ENCODE measurements at places on chromosomes 4 and X.

DNA sequence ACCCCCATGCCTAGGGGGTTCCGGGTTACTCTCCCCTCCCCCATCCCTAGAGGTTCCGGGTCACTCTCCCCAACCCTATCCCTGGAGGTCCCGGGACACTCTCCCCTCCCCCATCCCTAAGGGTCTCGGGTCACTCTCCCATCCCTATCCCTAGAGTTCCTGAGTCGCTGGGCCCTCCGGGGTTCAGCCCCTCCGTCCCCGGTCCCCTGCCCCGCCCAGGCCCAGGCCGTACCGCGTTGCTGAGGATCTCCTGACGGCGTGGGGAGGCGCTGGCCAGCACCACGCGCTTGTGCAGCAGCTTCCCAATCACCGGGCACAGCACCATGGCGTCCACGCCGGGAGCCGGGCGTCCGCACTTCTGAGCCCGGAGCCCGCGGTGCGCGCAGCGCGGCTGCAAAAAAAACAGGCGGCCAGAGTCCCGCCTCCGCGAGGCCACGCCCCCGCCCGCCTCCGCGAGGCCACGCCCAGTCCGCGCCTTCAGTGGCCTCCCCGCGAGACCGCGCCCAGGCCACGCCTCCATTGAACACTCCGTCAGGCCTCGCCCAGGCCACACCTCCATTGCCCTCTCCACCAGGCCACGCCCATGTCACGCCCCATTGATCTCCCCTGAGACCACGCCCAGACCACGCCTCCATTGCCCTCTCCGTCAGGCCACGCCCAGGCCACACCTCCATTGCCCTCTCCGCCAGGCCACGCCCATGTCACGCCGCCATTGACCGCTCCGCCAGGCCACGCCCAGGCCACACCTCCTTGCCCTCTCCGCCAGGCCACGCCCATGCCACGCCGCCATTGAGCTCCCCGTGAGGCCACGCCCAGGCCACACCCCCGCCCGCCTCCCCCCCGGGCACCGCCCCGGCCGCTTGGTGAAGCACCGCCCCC, at the start of gene ASMTL:
ASMTL (minus strand) TSS at position 394 of the 879 bp plus-strand sequence; CDS start at position 325, 69 bp downstream.
- peak; percentile 97 for DNase-seq

DNA sequence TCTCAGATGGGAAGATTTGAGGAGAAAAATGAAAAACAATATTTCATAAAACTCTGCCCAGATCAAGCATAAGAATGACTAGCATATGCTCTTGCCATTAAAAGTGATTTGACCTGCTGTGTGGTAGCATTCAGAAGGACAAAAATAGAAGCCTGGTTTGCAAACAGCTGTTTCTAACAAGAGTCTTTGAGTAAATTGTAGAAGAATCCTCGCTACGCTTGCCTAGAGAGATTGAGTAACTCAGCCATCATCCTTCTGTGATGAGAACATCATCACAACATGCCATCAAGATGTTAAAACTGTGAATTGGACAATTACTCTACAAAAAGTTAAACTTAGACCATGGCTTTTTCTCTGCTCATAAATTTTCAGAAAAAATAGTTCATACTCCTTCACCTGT, 168.9 kb upstream of the PUDP start:
- DNase-seq, result no peak

DNA sequence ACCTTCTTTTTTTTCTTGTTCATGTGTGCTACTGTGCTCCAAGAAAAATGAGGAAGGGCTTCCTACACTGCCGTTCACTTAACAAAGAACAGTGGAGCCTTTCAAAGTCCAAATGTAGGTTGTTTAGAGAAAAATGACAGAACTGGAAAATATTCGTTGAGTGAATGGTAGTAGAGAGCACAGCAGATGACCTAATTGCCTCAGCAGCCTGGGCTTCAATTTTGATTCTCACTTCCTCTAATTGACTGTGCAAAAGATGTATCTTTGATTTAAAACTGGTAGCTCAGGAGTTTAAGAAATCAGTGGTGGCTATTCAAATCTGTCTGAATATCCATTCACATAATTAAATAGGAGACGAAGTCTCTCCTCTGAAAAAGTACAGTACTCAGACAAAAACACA, 5.2 kb downstream of the NLGN4X start:
- DNase-seq, result no peak

- DNase-seq, result no peak
Observed at GRCh38 chrX:67159437-67159836, 384.4 kb upstream of the AR start.

- DNase-seq, result no peak
Observed at GRCh38 chrX:65862638-65863037, 177.2 kb downstream of the VSIG4 start.

DNA sequence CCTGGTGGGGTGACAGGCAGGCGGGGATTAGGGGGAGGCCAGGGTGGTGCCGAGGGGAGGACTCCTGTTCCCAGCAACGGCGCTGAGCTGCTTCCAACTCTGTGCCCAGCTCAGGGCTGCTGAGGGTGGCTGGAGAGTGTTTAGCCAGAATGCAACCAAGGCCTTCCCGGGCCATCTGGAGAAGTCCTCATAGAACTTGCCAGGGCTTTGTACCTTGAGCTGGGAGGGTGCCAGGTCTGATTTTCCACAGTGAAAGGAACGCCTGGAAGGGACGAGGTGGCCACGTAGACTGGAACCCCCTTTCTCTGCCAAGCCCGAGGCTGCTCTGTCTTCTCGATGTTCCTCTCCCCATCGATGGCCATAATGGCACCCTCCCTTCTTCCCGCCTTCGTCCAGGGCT, 57.0 kb upstream of the GPR78 start:
- DNase-seq, result no peak

GRCh38 chr4:161182913-161183312, 980.9 kb downstream of the FSTL5 start:
- DNase-seq, result no peak

DNA sequence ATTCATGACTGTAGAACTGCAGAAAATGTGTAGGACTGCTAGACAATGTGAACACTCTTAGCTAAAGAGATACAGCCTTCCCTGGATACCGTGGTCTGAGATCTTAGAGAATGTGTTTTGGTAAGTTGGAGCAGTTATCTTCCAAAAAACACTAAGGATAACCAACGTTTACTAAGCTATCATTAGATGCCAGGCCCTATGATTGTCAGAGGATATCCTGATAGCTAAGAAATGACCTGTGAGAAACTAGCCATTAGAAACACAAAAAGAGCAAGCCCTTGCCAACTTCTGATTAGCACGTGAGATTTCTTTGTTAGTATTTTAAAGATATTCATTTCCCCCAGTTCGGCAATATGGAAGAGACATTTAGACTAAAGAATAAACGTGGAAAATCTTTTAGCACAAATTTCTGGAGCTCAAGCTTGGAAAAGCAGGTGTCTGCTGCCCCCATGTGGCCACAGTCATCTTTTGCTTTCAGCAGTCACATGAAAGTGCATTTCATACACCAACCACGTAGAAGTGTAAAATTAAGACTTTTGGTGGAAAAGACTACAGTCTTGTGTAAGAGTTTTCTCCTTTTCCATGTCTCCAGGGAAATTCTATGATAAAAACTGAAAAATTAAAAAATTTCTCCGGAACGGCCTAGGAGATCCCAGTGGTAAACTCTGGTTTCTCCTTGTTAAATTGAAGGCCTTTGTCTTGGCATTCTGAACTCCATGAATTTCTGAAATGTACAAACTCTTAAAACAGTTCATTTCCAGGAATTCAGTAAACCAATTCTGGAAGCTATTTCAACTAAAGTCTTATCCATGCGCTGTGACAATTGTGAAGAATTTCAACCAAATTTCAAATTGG, 136.4 kb downstream of the ZNF674 start:
- peak; percentile 84 for DNase-seq

DNA sequence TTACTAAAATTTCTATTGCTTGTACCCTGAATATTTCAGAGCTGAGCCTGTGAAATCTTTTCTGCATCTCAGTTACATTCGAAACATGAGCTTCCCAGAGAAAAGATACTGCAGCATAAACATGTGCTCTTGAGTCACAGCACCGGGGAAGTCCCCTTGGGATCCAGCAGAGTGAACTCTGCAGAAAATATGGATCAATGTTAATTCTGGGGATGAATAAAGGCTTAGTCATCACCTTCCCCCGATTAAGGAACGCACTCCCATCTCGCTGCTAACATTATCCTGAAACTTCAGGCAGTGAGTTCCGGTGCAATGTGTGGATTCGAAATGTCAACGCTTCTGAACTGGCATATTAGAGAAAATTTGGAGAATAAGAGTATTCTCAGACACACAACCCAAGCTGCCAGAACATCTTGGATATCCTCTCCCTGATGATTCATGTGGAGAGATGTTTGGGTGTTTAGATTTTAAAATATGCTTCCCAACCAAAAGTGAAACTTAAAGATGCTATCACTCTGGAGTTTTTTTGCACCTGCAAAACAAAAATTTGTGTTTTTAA, 90.8 kb downstream of the IRF2 start:
- DNase-seq, result peak; percentile 77

DNA sequence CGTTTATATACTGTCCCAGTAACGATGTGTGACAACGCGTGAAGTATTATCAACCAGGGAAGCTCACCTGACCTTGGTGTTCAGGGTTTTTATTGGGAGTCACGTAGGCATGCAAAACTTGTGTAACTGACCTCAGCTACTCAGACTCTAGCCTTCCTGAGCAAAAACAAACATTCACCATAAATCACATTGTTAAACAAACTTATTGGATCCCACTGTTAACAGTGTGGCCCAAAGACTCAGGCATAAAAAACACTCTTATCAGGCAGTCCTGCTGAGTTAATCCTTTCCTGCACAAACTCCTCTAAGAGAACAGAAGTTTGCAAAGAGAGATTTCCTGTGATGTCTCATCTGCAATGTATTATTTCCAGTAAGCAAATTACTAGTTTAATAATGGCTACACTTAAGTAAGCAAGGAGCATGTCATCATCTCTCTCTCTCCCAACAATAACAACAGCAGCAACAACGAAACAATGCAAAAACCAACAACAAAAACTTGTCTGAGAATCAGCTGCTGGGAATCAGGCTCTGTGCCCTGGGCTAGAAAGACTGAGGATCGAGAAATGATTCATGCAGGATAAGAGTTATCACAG, 12.0 kb downstream of the GAGE1 start:
- peak; percentile 53 for DNase-seq

GRCh38 chrX:11259437-11259836, 33.8 kb upstream of the AMELX start:
- DNase-seq, result no peak

DNA sequence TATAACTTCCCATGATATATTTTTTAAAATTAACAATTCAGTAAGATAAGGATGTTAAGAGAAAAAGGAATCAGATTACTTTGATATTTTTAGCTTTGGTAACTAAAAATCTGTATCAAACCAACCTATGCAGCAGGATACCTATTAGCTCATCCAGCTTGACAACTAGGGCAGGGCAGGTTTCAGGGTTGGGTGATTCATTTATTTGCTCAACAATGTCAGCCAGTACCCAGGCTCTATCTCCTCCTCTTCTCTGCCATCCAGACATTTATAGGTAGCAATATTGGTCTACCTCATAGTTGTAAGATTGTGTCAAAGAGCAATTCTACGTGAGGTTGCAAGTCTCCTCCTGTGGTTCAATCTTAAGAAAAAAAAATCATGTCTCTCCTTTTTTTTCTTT, 421.9 kb downstream of the ANKRD50 start:
- no peak for DNase-seq

GRCh38 chrX:13110433-13111324, 66.3 kb upstream of the FAM9C start:
- peak; percentile 61 for DNase-seq

DNA sequence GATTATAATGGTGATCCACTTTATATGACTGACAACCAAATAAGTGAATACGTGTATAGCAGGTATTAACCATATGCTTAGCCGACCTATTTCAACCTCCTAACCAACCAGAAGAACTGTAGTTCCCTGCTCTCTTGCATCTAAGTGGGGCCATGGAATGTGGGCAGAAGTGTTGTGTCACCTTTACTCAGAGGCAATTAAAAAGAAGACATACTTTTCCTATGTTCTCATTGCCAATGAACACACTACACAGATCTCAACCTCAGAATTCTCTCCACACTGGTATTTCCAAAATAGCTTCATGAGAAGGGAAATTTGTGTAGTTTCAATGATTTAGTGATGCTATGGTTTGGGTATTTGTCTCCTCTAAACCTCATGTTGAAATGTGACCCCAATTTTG, 3.2 kb upstream of the NFKB1 start:
- no peak for DNase-seq

- DNase-seq, result no peak
Observed at GRCh38 chrX:7146020-7146702, 1.4 kb upstream of the STS start.

DNA sequence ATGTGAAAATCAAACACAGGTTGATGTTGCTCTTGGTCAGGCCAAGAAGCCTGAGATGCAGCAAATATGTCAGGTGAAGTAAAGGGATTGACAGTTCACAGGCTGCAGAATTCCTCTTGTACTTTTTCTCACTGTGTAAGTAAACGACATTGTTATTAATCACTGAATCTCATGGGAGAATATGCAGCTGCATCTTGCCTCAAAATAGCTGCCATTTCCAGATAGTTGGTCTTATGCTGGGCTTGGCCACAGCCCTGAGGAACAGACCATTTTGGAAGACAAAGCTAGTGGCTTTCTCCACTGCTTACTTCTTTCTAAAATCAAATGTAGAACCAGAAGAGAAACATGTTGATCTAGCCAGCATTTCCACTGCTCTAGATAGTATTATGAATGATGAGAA, 403.4 kb upstream of the NR3C2 start:
- no peak for DNase-seq

GRCh38 chr4:2621419-2621818, 85.0 kb downstream of the FAM193A start:
- no peak for DNase-seq

- no peak for DNase-seq
Observed at GRCh38 chr4:105963461-105964400, 68.5 kb downstream of the NPNT start.

DNA sequence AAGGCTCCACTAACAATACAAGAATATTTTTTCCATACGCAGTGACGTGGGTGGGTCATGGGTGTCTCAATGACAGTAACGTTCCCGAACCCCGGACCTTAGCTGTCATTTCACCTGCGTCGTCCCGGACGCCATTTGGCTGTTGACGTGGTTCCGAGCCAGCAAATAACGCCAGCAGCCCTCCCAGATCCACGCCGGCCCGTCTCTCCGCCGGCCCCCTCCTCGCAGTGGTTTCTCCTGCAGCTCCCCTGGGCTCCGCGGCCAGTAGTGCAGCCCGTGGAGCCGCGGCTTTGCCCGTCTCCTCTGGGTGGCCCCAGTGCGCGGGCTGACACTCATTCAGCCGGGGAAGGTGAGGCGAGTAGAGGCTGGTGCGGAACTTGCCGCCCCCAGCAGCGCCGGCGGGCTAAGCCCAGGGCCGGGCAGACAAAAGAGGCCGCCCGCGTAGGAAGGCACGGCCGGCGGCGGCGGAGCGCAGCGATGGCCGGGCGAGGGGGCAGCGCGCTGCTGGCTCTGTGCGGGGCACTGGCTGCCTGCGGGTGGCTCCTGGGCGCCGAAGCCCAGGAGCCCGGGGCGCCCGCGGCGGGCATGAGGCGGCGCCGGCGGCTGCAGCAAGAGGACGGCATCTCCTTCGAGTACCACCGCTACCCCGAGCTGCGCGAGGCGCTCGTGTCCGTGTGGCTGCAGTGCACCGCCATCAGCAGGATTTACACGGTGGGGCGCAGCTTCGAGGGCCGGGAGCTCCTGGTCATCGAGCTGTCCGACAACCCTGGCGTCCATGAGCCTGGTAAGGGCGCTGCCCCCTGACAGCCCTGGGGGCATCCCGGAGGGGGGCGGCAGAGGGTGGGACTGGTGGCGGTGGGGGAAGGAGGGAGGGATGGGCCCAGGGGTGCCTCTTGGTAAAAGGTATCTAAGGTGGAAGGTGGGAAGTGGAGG, at the start of gene CPE:
CPE (plus strand) TSS at position 264 of the 933 bp plus-strand sequence; CDS start at position 478, 214 bp downstream.
- peak; percentile 88 for DNase-seq

GRCh38 chr4:141913928-141914327, 277.5 kb downstream of the IL15 start:
- no peak for DNase-seq

Measured in A673 (cell line).